Hippocampal formation (tissue), 2 donors: ENCODE measurements at places on chromosomes 5 and 9.

- no peak for DNase-seq
Measured at GRCh38 chr5:51397996-51398395, 14.7 kb downstream of the ISL1 start.

- no peak for DNase-seq
Measured at GRCh38 chr5:67887748-67888161, 327.8 kb upstream of the PIK3R1 start.

DNA sequence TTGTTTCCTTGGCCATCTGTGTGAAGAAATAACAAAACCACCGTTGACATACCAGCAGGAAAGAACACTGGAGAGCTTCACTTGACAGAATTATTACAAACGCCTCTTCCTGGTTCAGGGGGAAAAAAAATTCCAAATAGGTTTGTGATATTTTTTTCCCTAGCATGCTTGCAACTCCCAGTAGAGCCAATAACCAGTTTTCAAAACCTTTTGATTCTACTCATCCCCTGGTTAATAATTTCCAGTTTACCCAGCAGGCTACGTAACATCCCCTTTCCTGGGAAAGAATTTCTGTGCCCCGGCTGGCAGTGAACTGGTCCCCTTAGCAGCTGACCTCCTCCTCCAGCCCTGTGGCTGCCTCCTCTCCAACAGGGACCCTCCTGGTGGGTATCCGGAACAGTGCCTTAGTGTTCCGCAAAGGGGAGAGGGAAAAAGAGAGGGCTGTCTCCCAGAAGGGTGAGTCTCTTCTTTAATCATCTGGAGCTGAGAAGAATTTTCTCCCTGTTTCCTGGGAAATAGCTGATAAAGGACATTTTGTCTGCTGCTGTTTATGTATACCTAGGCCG lies 72.8 kb upstream of the BOD1 start:
- no peak for DNase-seq

DNA sequence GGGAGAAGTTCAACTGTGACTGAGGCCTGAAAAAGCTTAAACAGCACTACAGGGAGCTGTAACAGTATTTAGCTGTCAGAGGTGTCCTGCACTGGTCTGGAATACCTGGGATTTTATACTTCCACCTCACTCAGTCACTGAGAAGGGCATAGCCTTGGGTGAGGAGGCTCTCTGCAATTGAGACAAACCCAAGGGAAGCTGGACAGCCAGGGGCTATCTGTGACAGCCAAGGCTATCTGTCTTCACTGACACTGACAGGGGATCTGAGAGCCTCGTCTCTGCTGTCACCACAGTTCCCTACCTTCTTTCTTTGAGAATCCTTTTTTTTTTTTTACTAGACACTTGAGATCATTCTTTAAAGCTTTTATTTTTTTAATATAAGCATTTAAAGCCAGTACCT lies 356.2 kb upstream of the CD180 start:
- DNase-seq, result no peak

DNA sequence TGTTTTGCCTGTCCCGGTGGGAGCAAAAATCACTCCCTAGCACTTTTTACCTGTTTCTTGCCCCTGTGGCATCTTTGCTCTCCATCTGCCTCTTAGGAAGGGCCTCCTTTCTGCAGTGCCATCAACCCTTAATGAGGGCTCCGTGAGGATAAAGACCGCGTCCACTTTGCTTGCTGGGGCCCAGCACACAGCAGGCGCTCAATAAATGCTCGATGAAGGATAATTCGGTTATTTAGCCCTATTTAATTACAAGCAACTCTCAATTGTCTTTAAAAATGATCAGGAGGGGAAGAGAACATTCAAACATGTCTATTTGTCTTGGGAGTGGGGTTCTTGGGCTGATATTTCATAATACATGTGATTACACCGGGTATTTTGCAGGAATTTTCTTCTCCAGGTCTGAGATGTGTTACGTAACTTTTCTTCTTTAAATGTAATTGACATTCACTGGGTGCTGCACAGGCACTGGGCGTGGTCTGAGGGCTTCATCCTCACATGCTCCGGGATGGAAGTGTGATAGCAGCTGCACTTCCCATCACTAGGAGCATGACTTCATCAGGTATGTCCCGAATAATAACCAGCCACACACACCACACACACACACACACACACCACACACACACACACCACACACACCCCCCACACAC lies 19.8 kb upstream of the NTNG2 start:
- no peak for DNase-seq

DNA sequence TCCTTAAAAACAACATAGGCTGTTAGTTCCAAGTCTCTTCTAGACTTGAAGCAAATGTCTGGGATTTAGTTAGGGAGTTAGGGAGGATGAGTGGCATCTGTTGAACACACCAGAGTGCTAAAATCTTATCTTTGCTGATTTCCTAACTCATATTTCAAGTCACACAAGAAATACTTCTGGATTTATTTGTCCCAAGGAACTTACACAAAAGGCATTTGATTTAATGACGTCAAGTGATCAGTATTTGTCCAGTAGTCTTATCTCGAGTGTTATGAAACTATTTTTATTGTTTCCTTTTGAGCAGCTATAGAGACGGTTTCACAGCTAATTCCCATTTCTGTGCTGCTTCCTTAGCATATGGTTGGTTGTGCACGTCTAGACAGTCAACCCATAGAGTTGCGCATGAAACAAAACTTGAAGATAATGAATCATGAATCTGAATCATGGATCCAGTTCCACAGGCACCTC lies 140.5 kb upstream of the TUT7 start:
- no peak for DNase-seq

GRCh38 chr9:3906437-3907213 lies 380.8 kb upstream of the RFX3 start:
- DNase-seq, result no peak

- DNase-seq, result no peak
Measured at GRCh38 chr5:39164016-39164415, 55.3 kb downstream of the FYB1 start.

DNA sequence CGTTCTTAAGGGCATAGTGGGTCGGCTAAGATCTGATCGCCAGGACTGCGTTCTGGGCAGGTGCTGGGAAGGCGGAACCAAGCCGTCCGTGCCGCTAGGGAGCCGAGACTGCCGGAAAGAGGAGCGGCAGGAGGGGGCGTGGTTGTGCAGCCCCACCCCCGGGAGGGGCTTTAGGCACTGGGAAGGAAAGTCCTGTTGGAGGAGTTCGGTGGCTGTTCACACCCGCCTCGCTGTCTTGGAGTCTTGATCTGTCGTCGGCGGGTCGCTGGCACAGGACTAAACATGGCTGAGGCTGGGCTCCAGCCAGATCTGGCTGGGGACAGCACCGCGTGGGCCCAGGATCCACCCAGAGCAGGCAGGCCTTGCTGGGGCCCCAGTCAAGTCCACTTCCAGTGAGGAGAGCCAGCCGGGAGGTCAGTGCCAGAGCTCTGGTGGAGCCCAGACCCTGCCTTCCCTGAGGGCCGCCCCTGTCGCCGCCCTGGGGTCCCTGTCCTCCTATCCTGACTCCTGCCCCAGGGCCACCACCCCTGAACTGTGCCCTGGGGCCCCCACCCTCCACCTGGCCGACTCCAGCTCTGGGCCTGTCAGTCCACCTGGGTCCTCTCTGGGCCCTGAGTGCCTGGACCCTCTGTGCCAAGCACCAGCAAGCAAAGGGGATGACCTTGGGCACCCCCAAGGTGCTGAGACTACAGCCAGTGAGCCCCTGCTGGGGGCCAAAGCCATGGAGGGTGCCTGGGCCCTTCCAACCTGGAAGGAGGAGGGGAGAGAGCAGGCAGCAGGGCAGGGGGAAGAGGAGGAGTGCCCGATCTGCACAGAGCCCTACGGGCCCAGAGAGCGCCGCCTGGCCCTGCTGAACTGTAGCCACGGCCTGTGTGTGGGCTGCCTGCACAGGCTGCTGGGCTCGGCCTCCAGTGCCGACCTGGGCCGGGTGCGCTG lies 4.5 kb downstream of the RNF208 start:
- no peak for DNase-seq

DNA sequence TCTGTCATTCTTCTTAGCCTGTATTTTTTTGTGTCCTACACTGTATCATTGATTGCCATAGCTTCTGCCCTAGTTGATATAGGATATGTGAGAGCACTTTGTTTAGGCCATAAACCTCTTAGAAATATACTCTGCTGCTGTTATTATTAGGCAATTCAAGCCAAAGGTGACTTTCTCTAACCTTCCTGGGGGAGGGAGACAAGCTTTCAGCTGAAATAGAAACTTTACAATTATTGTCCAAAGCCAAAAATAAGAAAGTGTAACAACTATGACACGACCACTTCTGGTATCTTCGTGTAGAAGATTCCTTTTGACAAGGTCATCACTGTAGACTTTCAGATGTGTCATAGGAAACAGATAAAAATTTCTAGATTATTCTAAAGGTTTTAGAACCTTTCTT lies 12.2 kb upstream of the CSNK1A1 start:
- DNase-seq, result no peak

- DNase-seq, result no peak
Measured at GRCh38 chr9:90953200-90953599, 151.6 kb downstream of the SYK start.

DNA sequence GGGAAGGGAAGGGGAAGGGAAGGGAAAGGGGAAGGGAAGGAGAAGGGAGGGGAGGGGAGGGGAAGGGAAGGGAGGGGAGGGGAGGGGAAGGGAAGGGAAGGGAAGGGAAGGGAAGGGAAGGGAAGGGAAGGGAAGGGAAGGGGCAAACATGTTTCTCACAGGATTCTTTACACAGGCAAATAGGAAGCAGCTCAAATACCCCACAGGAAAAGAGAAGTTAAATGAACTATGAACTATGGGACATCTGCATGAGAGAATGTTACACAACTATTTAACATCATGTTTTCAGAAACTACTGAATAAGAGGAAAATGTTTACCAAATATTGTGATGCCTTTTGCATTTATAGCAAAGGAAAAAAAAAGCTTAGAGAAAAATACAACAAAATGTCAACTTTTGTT lies 125.4 kb upstream of the SLC30A5 start:
- no peak for DNase-seq

GRCh38 chr5:160475864-160476438 lies 54.3 kb downstream of the PTTG1 start:
- DNase-seq, result no peak

DNA sequence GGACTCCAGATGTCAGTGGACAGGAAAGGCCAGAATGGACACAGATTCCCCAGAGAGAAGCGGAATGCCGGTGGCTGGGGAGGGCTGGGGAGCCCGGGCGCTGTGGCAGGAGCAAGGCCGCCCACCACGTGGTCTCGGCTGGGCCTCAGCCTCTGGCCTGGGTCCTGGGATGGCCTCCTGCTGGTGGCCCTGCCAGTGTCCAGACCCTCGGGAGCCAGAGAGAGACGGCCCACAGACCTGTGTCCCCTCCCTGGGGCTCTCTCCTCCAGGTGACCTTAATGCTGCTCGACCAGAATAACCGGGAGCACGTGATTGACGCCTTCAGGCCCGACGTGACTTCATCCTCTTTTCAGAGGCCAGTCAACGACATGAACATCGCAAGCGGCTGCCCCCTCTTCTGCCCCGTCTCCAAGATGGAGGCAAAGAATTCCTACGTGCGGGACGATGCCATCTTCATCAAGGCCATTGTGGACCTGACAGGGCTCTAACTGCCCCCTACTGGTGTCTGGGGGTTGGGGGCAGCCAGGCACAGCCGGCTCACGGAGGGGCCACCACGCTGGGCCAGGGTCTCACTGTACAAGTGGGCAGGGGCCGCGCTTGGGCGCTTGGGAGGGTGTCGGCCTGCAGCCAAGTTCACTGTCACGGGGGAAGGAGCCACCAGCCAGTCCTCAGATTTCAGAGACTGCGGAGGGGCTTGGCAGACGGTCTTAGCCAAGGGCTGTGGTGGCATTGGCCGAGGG lies 19.0 kb downstream of the FBXW5 start:
- DNase-seq, result no peak

- DNase-seq, result no peak
Measured at GRCh38 chr5:92468295-92468694, 1085.2 kb upstream of the ARRDC3 start.

DNA sequence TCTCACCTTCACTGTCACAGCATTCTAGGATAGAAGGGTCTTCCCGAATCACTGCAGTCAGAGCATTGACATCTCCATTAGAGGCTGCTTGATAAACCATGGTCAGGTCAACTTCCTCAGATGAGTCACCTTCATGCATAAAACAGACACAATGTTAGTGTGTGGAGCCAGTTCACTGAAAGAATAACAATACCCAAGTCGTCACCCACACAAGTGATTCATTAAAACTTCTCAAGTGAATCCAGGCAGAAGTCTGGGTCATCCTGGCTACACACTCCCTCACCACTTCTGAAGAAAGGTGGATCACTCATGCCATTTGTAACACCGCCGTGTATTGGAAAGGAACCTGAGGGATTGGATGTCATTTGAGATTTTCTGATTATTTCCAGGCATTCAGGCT lies 49.6 kb downstream of the ANKRD55 start:
- DNase-seq, result no peak

DNA sequence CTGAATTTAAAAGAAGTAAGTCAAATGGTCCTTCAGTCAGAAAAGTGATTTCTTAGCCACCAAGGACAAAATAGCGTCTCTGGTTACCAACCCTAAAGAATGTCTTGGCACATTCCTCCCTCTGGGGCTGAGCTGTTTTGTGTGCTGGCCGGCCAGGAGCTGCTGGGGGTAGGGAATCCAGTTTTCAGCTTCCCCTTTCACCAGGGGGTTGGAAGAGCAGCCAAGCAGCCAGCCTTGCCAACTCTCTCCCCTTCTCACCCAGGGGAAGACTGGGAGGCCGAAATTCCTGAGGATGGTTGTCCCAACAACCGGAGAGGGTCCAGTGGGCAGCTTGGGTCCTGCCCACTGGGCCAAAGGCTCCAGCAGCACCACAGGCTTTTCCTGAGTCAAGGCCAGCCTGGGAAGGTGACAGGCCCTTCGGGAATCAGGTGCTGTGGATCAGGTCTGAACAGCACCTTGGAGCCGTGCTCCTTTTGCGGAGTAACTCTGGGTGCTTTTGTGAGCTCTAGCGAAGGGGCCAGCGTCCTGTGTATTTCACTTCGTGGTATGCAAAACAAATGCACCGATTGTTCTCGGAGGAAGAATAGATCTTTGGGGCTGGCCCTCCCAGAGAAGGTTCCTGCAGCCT lies 4.2 kb downstream of the WWC1 start:
- DNase-seq, result peak; percentile 34

GRCh38 chr5:95670568-95670967 lies 12.2 kb downstream of the SPATA9 start:
- no peak for DNase-seq

DNA sequence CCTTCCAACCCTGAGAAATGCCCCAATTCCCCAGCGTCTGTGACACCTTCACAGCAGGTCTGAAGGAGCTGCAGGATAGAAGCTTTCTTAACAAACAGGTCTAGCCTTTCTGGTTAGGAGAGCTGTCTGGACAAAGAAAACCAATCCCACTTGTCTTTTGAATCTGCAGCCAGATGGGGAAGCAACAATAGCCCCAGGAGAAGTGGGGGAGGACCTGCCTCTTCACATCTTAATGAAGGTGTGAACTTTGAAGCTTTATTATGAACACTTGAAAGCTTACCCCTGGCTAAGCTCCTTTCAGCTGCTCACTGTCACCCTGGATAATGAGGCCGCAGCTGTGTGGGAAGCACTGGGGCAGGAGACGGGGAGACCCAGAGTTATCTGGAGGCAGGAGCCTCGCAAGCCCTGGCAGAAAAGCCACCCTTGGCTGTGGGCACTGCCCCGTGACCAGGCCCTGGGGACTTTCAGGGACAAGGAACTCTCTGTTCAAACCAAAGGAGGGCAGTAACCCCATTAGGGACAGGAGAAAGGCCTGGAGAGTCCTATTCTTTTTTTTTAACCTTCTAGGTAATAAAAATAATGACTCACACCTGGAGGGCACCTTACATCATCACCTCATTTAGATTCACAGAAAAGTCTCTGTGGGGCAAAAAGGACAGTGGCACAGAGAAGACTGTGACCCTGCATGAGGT lies 151.8 kb upstream of the RAD23B start:
- DNase-seq, result no peak

- no peak for DNase-seq
Measured at GRCh38 chr5:99058466-99058865, 129.7 kb upstream of the CHD1 start.

- DNase-seq, result no peak
Measured at GRCh38 chr5:55650386-55650785, 61.7 kb downstream of the SLC38A9 start.
